ENCODE measurements at places on chromosomes 1 and 21.

GRCh38 chr1:197249324-197249723 lies 18.7 kb upstream of the CRB1 start:
- no peak for DNase-seq

GRCh38 chr1:232319072-232319471 lies 310.9 kb downstream of the SIPA1L2 start:
- no peak for DNase-seq

DNA sequence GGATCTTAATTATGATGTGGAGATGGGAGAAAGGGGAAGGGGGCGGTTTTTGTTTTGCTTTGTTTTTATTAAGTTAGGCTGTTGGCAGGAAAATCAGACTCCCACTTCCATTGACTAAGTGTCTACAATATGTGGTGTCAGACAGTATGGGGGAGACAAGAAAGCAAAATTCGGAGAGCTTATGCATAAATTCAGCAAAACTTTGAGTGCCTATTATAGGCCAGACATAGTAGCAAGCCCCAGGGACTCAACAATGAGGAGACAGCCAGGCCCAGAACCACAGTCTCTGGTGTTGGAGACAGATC lies 835 bp upstream of the TSPAN2 start:
- DNase-seq, result no peak

GRCh38 chr1:175158170-175158591 lies 34.4 kb downstream of the KIAA0040 start:
- no peak for DNase-seq

GRCh38 chr1:91818713-91818975 lies 67.3 kb downstream of the TGFBR3 start:
- no peak for DNase-seq
